ENCODE measurements at places on chromosomes 5 and 9.
A peak's percentile ranks its signal among the peaks of the same experiment; 100 is the strongest.

GRCh38 chr5:6407558-6408259 is 29.4 kb upstream of the MED10 start:
- DNase-seq: no peak

DNA sequence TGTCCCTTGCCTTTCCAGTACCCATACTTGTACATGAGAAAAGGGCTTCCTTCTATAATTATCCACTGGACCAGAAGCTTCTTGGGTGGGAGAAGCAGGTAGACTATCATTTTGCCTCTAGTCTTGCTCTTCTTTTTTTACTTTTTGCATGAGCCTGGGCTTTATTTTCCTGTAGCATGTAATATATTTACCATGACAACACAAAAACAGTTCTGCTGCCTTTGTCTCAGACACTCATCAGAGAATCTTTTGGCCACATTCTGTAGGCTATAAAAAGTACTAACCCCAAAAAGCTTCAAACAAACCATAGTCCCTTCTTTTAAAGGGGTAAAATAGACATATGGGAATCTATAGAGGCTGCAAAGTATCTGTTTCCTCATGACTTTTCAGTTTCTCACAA is 339.2 kb upstream of the PIK3R1 start:
- no peak for DNase-seq

GRCh38 chr9:1311462-1312042 is 261.4 kb downstream of the DMRT2 start:
- DNase-seq: no peak

GRCh38 chr9:37801287-37801850 is 772 bp downstream of the DCAF10 start:
- DNase-seq: peak; percentile 29

DNA sequence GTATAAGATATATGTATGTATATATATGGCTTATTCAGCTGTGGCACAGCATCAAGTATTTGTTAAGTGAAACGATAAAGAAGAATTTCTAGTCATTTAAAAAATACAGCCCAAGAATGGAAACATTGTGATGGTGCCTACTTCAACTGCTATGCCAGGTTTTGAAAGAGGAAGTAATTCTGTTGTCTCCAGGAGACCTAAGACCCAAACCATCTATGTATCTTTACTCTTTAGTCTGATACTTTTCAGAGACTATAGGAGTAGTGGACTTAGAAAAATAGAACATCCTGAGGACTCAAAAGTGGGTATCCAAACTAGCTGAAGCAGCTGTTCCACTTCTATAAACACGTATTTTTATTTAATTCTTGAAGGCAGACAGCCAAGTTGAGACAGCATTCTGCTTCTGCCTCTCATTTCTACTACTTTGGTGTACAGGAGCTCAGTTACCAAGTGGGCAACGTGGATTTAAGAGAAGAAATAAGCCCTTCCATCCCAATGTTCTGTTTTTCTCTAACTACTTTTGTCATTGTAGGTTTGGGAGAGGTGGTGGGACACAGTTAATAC is 110.7 kb downstream of the RPS23 start:
- DNase-seq: no peak

GRCh38 chr9:91301161-91301560 is 60.6 kb downstream of the AUH start:
- DNase-seq: peak; percentile 42

DNA sequence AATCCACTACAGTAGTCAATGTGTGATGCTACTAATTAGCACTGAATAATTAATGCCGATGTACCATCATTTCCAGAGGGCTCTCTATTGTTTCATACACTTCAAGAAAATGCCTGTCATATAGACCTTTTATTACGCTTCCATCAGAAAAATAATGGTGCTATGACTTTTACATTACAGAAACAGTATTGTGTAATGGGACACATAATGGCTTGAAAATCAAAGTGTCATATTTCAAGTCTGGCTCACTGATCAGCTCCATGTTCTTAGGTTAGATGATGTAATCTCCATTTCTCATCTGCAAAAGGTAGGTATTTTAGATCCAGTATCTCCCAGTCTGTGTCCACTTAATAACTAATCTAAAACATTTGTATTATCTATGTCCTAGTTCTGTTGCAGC is 990.6 kb upstream of the TYRP1 start:
- no peak for DNase-seq

GRCh38 chr9:95517559-95518425 is 1.0 kb upstream of the PTCH1 start:
- no peak for DNase-seq

- DNase-seq: peak; percentile 27
Measured at GRCh38 chr9:21615446-21615845, 133.3 kb upstream of the IFNE start.

- DNase-seq: peak; percentile 87
Measured at GRCh38 chr9:3337515-3338225, 188.1 kb downstream of the RFX3 start.

GRCh38 chr5:74977471-74977870 is 74.9 kb downstream of the GCNT4 start:
- DNase-seq: no peak

- DNase-seq: no peak
Measured at GRCh38 chr9:22645893-22646292, 199.3 kb downstream of the DMRTA1 start.

GRCh38 chr5:5572976-5573797 is 150.7 kb downstream of the ICE1 start:
- DNase-seq: no peak

DNA sequence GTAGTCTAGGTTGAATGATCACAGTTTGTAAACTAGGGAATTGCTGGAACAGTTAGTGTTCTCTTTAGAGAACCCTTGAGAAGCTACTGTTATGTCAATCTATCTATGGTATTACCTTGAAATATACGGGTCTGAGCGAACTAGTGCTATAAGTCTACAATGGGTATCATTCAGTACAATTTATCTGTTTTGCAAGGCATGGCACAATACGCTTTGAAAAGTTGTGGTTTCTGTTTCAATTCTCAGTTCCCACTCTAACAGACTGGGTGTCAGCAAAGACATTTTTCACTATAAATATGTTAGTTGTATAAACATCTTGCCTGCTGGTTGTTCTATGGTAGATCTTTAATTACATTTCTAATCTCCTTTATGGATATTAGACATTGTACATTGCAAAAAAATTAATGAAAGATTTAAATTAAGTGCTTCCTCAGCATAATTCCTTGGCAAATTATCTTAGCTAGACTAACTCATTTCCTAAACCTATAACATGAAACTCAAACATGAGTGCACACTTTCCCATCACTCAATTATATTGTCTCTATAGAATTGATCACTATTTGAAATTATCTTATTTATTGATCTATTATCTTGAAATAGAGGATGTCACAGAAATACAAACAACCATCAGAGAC is 24.9 kb upstream of the SLCO6A1 start:
- no peak for DNase-seq

DNA sequence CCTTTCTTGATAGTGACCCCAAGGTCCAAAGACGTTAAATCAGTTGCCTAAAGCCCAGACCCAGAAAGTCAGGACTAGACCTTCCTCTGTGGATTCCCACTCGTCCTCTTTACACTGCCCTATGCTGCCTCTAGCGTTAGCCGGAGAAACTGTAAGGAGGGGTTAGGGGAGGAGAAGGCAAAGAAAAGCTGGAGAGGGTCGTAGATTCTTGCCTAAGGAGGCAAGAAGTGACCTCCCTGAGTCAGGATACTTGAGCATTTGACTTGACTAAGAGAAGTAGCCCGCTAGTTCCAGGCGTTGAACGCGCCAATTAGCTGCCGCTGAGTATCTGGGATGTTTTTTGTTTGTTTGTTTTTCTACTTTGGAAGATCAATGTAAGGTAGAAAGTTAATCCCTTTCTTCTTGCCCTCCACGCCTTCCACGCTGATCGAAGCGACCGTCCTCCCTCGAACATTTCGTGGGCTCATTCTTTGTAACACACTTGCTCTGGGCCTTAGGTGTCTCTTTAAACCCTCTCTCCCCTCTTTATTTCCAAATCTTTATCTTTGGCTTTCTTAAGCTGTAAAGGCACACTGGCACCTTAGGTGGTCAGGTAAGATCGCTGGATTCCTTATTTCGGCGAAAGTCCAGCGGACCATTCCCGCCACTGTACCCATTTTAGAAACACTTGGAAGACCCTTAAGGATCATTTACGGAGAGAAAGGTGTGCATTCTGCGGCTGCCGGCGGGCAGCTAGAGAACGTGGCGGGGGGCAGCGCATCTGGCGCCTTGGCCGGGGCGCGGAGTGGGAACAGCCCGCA is 5.1 kb upstream of the RGMB start:
- peak; percentile 65 for DNase-seq

- DNase-seq: peak; percentile 4
Measured at GRCh38 chr5:50744776-50745175, 78.3 kb downstream of the PARP8 start.

DNA sequence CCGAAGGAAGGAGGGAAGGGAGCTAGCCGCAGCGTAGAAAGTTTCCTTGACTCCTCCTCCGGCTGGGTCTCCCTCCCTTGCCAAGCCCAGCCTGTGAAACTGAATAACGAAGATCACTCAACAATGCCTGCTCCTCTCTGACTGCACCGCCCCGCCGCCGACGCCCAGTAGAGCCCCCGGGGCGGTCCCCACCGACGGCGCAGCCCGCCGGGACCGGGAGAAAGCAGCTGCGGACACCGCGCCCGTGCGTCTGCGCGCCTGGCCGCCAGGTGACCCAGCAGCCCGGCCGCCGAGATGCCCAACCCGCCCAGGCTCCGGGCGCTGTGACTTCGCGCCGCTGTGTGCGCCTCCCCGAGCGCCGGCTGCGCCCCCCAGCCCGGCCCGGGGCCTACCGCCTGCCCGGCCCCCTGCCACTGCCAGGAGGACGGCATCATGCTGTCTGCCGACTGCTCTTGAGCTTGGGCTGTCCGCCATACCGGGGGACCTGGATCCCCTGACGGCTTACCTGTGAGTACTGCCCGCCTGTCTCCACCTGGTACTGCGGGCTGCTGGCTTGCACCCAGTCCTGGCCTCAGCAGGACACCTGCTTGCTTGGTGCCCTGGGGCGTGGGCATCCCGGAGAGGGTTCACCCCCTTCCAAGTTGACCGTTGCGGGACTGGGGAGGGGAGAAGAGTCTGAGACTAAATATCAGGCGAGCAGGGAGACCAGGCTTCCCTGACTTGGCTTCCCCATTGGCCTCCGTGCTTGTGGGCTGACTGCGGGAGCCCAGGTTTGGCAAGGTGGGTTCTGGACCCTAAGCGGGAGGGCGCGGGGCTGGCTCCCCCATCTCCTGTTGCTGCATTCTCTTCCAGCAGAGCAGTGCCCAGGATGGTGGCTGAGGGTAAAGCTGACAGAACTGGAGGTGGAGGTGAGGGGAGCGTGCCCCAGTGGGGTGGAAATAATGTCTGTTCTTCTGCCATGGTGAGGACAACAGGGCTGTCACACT is 26.2 kb upstream of the SPTLC1 start:
- DNase-seq: peak; percentile 45

- DNase-seq: peak; percentile 49
Measured at GRCh38 chr5:57817001-57817453, 334.4 kb upstream of the ACTBL2 start.

DNA sequence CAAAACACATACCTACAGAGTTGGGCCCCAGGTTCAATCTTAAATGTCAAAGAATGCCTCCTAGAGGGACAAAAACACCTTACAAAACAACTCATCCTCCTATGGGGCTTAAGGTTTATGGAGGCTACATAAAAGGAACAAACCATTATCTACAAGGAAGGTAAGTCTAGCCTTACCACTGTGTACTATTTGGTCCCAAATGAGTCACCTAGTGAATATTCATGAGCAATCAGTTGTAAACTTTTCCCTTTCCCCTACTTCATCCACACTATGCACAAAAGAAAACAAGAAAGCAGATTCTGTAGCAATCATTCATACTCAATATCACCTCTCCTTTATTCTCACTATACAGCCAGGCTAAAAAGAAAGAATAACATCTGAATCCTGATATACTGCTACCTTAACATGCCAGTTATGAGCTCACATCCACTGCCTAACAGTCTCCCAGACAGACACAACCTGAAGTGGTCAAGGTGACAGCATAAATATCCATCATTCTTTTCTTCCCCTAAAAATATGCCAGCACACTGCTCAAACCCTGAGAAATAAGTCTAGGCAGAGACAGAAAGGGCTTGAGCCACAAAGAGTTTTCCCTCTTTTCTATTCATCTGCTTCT is 6.2 kb downstream of the OXCT1 start:
- DNase-seq: peak; percentile 15

- DNase-seq: peak; percentile 29
Measured at GRCh38 chr5:150323092-150323491, 20.4 kb upstream of the ARSI start.

DNA sequence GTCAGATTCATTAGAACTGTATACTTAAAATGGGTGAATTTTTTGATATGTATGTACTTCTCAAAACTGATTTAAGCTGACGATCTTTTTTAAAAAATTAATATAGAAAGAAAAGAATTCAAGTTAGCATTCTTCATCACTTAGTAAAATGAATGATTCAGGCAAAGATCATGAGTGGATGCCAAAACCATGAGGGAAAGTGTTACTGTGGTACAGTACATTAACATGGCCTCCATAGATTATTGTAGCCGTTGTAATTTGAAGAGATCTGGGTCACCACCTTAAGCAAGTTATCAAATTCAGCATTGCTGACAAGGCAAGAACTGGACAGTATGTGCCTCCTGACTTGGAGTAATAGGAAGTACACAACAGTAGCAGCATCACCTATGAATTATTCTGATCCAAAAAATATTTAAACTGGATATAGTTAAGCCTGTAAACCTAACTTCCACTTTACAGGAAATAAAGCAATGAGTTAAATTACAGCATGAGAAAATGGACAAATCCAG is 29.7 kb downstream of the C9orf85 start:
- DNase-seq: no peak

- no peak for DNase-seq
Measured at GRCh38 chr9:97364769-97365490, 47.0 kb upstream of the TDRD7 start.

DNA sequence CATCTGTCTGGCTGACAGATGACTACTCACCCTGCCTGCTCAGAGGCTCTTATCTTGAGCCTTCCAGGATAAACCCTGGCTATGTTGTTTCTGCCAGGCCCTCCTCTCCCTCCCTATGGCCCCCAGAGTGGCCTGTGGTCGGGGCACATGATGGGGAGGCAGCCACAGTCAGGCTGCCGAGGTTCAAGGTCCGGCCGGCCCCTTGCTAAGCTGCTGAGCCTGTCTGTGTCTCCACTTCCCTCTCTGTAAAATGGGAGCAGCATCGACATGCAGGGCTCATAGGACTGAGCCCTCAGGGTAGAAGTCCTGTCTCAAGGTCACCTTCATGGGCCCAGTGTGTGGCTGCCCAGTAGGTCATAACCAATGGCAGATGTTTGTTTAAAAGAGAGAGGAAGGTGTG is 28.5 kb downstream of the WNK2 start:
- no peak for DNase-seq

GRCh38 chr9:38683336-38683735 is 36.6 kb downstream of the FAM240B start:
- DNase-seq: no peak

GRCh38 chr5:163401271-163401670 is 36.1 kb upstream of the CCNG1 start:
- DNase-seq: no peak

GRCh38 chr5:133744960-133745308 is 132.6 kb upstream of the FSTL4 start:
- DNase-seq: no peak

DNA sequence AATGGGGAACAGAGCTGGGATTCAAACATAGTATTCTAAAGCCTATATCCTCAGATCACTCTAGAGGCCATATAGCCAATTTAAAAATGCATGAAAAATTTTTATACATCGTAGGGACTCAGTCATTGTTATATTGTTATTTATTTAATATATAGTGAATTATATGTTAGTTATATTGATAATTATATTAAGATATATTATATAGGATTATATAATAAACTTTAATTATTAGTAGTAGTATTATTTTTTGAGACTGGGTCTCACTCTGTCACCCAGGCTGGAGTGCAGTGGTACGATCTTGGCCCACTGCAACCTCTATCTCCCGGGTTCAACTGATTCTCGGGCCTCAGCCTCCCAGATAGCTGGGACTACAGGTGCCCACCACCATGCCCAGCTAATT is 65.7 kb upstream of the DPYSL3 start:
- no peak for DNase-seq

All from cardiac fibroblast (primary cell).